ENCODE measurements at places on chromosomes 2 and 18.

- DNase-seq = no peak
Measured at GRCh38 chr18:12849548-12849947, 34.5 kb downstream of the PTPN2 start.

DNA sequence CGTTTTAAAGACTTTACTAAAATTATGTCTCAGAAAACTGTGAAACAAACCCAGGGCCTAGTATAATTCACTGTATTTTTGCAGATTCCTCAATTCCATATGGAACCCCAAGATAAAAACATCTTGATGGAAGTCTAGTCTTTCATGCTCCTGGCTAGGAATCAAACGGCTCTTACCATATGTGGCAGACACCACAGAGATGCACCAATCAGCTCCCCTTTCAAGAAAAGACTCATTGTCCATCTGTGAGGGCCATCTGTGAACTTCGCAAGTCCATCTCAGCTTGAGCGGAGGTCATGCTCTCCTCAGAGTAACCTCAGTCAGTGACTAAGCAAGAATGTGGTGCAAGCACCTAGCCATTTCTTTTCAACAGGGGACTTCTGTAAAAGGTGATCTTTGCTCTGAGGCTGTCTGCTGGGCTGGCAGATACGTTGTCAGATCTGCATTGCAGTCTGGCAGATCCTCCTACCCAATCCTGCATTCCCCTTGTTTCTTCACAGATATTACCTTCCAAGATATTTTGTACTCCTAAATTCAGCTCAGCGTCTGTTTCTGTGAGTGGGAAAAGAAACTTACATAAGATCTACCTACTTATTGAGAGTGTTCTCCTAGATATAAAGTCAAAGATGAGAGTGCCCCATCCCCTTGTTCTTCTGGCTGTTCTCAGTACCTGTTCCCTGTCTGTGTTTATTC is 419.3 kb downstream of the SPAG16 start:
- no peak for DNase-seq

DNA sequence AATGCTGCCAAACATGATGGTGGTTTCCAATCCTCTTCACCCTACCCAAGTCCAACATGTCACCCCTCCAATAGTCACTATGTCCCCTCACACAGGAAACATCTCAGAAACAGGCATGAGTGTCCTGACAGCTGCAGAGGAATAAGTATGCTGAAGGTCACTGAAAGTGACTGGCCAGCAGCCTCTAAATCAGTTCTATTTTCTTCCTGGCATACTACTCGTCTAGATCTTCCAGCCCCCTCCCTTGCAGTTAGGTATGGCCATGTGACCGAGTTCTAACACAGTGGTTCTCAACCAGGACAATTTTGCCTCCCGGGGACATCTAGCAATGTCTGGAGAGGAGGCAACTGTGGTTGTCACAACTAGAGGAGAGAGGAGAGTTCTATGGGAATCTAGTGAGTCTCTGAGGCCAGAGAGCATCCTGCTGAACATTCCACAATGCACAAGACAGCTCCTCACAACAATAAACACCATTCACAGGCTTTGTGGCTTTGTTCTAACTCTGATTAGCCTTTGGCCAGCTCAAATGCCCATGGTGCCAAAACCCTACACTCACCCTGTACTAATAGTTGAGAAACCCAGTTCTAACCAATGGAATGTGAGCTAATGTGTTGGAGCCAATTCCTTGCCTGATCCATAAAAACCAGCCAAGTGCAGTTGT is 12.6 kb upstream of the ID2 start:
- no peak for DNase-seq

GRCh38 chr2:134455426-134455825 is 201.6 kb downstream of the MGAT5 start:
- no peak for DNase-seq

GRCh38 chr18:55402731-55403405 is 185.1 kb downstream of the TCF4 start:
- DNase-seq = no peak

- no peak for DNase-seq
Measured at GRCh38 chr2:145753041-145753608, 1233.2 kb upstream of the ZEB2 start.

- no peak for DNase-seq
Measured at GRCh38 chr2:126950504-126950903, 51.8 kb downstream of the TEX51 start.

DNA sequence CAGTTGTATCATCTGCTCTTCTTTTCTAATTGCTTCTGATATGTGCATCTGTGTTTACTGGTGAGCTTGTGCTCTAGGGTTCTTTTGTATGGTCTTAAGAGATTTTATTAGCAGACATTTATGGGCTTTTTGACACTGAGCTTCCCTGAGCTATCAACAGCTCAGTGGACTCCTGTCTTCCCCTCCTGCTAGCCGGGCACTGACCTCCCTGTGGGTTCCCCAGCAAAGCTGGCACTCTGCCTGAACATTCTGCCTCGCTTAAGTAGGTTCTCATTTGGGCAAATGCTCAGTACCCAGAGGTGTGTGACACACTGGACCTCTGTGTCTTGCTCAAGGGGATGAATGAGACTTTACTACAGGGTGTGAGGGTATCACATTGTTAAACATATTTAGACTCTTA is 15.8 kb downstream of the TRAF3IP1 start:
- DNase-seq = no peak

DNA sequence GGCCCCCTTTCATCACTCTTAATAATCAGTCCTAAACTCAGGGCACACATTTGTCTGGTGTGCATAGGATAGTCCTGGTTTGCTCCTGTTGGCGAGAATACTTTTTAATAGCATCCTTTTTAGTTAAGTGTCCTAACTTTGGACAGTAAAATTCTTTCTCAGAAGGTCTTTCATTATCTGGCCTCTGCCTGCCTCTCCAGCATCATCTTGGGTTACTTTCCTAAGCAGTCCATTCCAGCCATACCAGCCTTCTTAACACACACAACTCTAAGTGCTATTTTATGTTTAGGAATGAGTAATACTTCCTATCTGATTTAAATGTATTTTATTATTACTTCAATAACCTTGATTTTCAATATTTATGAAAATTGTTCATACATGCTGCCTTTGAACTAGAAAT is 151.0 kb downstream of the ACOXL start:
- DNase-seq = no peak

Data from activated CD4-positive, alpha-beta T cell treated with anti-CD3 and anti-CD28 coated beads for 1 hour (primary cell).